ENCODE measurements at places on chromosomes 2 and 18.
A peak's percentile ranks its signal among the peaks of the same experiment; 100 is the strongest.

DNA sequence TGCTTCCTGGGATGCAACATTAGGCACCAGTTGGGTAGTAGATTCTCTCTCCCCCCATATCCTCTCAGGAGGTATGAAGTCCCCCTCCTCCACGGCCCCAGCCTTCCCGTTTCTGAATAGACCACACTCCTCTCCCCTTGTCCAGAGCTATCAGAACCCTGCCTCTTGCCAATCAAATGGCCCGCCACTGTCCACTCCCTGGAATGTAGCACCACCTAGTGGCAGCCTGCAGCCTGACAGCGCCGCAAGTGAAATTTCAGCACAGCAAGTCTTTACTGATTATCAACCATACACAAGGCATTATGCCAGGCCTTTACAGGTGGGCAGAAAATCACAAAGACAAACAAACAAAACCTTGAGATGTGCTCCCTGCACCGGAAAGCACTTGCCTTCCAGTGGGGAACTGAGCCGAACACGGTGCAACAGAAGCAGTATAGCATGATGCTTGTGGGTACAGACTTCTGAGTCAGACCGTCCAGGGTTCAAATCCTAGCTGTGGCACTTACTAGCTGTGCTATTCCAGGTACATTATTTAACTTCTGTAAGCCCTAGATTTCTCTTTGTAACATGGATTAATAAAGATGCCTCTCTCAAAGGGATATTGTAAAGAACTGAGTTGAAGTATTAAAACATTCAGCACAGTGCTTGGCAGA is 174.0 kb downstream of the SMAD2 start:
- DNase-seq, result peak; percentile 49

GRCh38 chr2:170929686-170930050 is 615 bp downstream of the GORASP2 start:
- DNase-seq, result peak; percentile 23

- DNase-seq, result no peak
These were observed 35.7 kb downstream of the ODC1 start for GRCh38 chr2:10412380-10412779.

- no peak for DNase-seq
These were observed 3.6 kb upstream of the AQP4 start for GRCh38 chr18:26868968-26869586.

DNA sequence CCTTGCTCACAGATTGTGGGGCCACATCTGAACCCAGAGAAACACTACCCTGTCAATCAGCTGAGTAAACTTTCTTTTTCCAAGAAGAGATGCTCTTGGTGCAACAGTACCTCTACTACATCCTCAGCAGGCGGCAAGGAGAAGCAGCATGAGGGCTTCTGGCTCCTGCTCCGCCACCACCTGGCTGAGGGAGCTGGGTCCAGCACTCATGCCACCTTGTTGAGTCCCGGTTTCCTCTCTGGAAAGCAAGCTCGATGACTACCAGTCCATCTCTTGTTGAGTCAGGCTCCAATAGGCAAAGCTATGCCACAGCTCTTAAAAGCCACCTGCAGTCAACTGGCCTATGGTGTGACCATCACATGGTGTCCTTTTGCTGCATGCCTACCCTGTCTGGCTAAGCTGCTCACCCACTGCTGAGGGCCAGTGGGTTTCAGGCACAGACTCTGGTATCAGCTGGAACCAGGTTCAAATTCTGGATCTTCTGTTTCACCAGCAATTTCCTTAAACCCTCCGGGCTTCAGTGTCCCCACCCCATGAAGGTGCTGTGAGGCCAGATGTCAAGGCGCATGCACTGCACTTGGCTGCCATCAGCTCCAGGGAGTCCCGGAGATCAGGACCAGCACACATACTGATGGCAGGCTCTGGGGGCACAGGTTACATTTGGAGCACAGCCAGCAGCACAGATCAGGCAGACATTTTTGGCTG is 42.5 kb upstream of the ACAA2 start:
- no peak for DNase-seq

DNA sequence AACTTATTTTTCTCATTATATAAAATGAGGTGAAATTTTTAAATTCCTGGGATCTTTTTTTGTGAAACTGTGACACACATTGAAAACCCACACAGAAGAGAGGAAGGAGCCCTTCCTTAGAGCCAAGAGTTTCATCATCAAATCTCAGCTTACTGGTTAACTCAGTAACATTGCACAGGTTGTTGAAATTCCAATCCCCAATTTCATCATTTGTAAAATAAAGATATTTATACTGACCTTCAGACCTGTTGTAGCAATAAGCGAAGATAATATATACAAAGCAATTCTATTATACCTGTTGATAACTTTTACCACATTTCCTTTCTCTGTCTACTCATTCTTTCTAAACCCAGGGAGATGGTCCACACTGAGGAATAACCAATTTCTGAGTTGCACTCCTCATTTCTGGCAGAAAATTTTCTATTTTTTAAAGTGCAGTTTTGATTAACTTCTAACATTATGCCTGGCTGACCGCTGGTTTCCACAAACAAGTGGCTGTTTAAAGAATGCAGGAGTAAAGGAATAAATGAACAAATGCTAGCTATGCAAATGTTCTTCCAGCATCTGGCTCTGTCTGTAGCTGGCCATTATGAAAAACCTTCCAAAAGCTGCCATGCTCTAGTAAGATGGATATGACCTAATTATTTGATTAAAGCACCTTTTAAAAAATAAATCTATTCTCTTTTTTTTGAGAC is 105.7 kb upstream of the LINC00305 start:
- DNase-seq, result no peak

DNA sequence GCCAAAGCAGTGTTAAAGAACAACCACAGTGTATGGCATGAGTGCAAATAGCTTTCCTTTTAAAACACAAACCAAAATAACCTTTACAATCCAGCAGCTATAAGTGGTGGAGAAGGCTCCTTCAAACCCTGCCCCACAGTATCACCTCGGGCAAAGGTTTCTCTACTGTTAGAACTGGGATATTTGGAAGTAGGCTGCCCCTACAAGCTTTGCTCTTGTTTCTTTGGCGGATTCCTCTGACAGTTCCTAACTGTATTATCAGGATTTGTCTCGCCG is 214.8 kb downstream of the ZNF521 start:
- DNase-seq, result no peak

DNA sequence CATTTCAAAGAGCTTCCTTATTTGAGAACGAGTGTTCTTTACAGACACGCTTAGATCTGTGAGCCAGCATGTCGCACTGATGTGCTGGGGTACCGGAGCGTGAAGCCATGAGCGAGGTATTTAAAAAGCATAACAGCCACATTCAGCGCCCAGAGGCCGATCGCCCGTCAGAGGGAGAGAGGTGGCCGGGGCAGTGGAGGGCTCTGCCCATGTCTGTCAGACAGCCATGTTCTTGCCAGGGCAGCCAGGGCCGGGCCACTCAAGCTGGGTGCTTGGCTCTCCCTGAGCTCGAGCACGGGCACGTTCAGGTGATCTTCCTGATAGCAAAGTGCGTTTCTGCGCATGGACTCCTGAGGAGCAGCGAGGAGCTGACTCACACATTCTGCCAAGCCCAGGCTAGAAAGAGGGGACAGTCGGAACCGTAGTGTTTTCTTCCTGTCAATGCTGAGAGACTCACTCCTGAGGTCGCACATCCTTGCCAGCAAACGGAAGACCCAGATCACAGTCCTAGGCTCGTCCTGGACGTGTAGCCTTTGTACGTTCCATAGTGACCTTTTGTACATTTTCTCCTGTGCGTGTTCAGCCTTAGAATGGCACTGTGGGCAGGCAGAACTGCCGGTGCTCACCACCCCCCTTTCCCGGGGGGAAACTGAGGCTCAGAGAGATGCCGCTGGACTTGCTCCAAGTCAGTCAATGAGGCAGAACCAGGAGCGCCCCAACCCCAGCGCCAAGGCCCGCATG is 100.7 kb downstream of the NFATC1 start:
- no peak for DNase-seq

GRCh38 chr18:34890486-34891085 is 150.6 kb upstream of the MAPRE2 start:
- DNase-seq, result no peak

- no peak for DNase-seq
These were observed 6.8 kb downstream of the THUMPD2 start for GRCh38 chr2:39772086-39772811.

Data from CD4-positive, alpha-beta T cell treated with Interleukin-15 for 4 hours (primary cell).